ENCODE measurements at places on chromosomes 4 and X.

DNA sequence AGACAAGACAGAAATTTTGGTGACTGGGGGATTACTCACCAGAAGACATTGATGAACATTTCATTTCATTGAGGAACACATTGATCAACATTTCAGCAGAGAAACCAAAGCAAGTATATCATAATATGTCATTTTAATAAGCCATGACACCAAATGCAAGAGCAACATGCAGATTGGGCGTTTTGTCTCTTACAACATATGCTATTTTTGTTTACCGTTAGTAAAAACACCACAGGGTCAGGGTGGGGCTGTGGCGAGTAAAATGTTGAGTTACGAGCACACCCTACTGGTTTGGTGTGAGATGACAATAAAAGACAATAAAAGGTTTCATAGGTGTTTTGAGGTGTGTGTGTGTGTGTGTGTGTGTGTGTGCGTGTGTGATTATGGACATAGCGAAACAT, 294.5 kb downstream of the PDGFC start:
- no peaks in the 10 kb centered on the region for H3K4me1 ChIP-seq
- H3K4me3 ChIP-seq = no peak overlapping the region
- no peaks in the 10 kb centered on the region for H3K36me3 ChIP-seq
- no peaks in the 10 kb centered on the region for H3K27me3 ChIP-seq
- no peak overlapping the region for H3K27ac ChIP-seq

DNA sequence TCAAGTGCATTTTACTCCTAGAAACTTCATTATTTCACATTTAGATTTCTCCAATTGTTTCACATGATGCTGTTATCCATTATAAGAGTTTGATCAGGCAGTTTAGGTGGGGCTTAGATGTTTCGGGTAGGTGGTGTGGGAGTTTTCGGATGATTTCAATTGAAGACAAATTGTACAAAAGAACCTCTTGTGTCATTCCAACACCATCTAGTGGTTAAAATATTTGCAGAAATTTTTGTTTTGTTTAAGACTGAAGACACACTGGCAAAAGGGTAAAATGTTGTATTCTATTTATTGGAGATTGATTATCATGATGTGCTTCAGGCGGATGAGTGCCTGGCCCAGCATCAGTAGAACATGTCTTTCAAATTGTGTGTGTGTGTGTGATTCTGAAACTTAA, 212.7 kb downstream of the SH3BGRL start:
- no peaks in the 10 kb centered on the region for H3K36me3 ChIP-seq
- H3K27ac ChIP-seq = no peak overlapping the region
- H3K27me3 ChIP-seq = no peaks in the 10 kb centered on the region
- H3K4me3 ChIP-seq = no peak overlapping the region
- no peaks in the 10 kb centered on the region for H3K4me1 ChIP-seq
- DNase-seq = no peak

GRCh38 chrX:148784856-148785255, 284.4 kb downstream of the AFF2 start:
- no peaks in the 10 kb centered on the region for H3K36me3 ChIP-seq
- H3K4me3 ChIP-seq = no peak overlapping the region
- no peak overlapping the region for H3K27ac ChIP-seq
- H3K27me3 ChIP-seq = no peaks in the 10 kb centered on the region
- no peak for DNase-seq
- no peaks in the 10 kb centered on the region for H3K4me1 ChIP-seq

DNA sequence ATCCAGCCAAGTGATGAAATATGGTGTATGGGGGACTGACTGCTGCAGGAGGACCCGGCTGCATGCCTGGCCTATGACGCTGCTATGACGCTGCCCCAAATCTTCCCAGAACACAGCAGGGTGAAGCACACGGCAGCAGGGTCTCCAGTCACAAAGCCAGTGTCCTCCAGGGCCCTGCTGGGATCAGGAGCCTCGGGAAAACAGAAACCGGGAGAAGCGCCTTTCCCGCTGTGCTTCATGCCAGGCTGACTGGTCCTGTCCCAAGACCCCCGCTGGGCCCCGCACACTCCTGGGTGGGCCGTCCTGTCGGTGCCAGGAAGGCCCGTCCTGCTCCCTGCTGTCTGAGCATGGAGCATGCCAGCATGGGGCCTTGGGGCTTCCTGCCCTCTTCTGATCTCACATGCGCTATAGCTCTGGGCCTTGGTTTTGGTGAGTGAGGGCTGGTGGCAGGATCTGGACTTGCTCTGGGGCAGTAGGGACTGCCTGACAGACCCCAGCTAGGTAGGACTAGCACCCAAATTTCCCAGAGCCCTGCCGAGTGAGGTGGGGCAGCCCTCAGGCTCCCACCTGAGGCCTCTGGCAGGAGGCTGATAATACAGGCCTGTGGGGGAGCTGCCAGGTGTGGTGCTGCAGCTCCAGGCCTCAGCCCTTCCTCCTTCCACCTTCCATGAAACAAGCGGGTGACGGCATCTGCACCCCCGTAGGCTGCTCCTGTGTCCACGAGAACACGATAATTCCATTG, 64.0 kb downstream of the ACOX3 start:
- no peaks in the 10 kb centered on the region for H3K4me1 ChIP-seq
- H3K36me3 ChIP-seq = no peaks in the 10 kb centered on the region
- no peak for DNase-seq
- no peak overlapping the region for H3K27ac ChIP-seq
- H3K27me3 ChIP-seq = no peaks in the 10 kb centered on the region

GRCh38 chr4:137677863-137678262, 145.6 kb upstream of the PCDH18 start:
- no peak for DNase-seq
- H3K36me3 ChIP-seq = no peaks in the 10 kb centered on the region
- no peak overlapping the region for H3K4me3 ChIP-seq
- no peak overlapping the region for H3K27ac ChIP-seq
- no peaks in the 10 kb centered on the region for H3K4me1 ChIP-seq

DNA sequence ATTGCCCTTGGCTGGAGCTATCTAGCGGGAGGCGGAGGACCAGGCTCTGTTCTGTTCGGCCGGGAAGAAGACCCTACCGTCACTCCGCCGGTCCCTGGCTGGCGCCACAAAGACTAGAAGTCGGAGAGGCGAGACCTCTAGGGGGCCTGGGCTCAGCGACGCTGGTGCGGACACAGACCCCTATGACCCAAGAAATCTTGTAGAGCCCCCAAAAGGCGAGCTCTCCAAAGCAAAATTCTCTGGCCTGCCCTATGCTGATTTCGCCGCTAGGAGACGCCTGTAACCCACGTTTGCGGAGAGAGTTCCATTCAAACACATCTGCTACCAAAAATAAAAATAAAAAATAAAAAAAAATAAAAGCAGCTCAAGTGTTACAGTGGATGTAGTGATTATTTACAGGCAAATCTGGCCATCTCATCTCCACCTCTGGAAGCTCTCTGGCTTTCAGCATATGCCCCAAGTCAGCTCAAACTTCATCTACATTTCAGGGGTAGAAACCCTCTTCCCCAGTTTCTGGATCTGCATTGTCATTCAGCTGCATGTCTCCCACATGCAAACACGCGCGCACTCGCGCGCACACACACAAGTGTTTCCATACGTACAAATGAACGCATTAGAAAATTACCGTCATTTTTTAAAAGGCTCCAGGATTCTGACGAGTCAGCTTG, 2.4 kb upstream of the PCDH10 start:
- H3K36me3 ChIP-seq = peaks cover 3% of the 10 kb centered on the region
- peaks cover 60% of the 10 kb centered on the region for H3K27me3 ChIP-seq
- H3K4me1 ChIP-seq = peaks cover 15% of the 10 kb centered on the region
- DNase-seq = peak; percentile 48

GRCh38 chr4:111879539-111879938, 265.7 kb upstream of the FAM241A start:
- no peak overlapping the region for H3K27ac ChIP-seq
- H3K36me3 ChIP-seq = no peaks in the 10 kb centered on the region

DNA sequence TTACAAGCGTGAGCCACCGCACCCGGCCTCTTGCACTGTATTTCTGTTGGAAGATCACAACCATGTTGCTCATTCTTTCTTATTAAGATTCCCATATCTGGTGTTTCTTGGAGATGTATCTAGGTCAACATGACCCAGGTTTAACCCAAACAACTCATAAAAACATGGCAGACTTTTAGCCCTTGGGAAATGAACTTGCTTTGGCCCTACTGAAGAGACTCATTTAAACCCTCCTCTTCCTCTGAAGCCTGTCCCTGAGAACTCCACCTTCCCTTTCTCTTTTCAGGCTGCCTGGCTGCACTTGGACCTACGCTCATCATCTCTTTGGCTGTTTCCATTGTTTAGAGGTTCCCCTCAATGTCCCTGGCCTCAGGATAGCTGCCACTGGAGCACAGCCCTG, 22.8 kb upstream of the OPN1LW start:
- H3K36me3 ChIP-seq = no peaks in the 10 kb centered on the region
- H3K4me3 ChIP-seq = no peak overlapping the region
- no peak for DNase-seq
- no peak overlapping the region for H3K27ac ChIP-seq

- H3K36me3 ChIP-seq = peaks cover 6% of the 10 kb centered on the region
- no peak overlapping the region for H3K4me3 ChIP-seq
- no peak overlapping the region for H3K27ac ChIP-seq
- H3K27me3 ChIP-seq = no peaks in the 10 kb centered on the region
- peaks cover 8% of the 10 kb centered on the region for H3K4me1 ChIP-seq
Measured at GRCh38 chrX:118423558-118423957, 72.1 kb upstream of the DOCK11 start.

- no peaks in the 10 kb centered on the region for H3K27me3 ChIP-seq
- no peaks in the 10 kb centered on the region for H3K36me3 ChIP-seq
- no peak for DNase-seq
- H3K4me1 ChIP-seq = no peaks in the 10 kb centered on the region
Measured at GRCh38 chr4:158121161-158121579, 51.7 kb downstream of the GASK1B start.

- peaks cover 27% of the 10 kb centered on the region for H3K4me1 ChIP-seq
- no peaks in the 10 kb centered on the region for H3K36me3 ChIP-seq
- DNase-seq = no peak
- H3K27ac ChIP-seq = peak overlapping the region; percentile 83
Measured at GRCh38 chrX:120485315-120485637, 16.2 kb upstream of the LAMP2 start.

DNA sequence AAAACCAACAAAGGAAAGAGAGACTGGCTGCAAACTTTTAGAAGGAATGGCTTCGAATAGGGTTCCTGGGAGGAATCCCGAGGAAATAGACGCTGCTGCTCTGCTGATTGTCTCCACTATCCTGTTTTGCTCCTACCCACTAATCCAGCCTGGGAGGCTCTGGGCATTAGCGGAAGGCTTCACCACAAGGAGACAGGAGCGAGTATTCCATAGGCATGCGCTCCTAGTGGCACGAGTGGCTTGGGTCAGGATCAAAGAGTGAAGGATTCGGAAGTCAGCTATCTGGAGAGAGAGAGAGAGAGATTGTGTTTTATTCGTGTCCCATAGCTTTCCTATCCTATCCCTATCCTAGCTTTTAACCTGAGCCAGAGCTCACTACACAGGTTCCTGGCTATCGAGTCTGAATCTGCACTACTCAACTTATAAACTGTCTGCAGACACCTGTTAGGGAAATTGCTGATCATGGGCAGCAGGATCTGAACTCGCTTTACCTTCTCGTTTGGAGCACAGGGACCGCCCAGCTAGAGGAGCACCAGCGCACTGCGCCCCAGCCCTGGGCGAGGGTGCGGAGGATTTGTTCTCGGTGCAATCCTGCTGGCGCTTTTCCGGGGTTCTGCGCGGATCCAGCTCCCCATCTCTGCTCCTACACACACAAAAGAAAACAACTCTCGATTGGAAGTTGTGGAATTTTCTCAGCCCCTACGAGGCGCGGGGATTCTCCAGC, 740 bp upstream of the NPY2R start:
- no peaks in the 10 kb centered on the region for H3K4me1 ChIP-seq
- peaks cover 50% of the 10 kb centered on the region for H3K27me3 ChIP-seq
- no peak overlapping the region for H3K4me3 ChIP-seq
- H3K36me3 ChIP-seq = no peaks in the 10 kb centered on the region
- no peak for DNase-seq

DNA sequence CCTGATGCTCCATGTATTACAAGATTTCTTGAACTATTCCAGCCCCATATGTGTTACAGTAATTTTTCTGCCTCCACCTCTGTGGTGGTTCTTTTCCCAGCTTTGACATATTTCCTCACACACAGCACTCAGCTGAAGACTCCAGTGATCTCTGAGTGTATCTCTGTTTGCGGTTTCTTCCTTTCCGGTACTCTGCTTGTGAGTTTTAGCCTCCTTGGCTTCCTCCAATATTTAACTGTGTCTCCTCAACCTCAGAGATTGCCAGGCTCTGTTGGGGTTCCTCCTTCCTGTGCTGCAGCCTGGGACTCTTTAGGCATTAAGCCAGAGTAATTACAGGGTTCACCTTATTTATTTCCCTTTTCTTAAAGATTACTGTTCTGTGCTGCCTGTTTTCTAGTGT, 73.2 kb downstream of the NFKB1 start:
- peak overlapping the region; percentile 2 for H3K27ac ChIP-seq
- no peaks in the 10 kb centered on the region for H3K27me3 ChIP-seq
- H3K36me3 ChIP-seq = peaks cover 50% of the 10 kb centered on the region
- no peak overlapping the region for H3K4me3 ChIP-seq
- H3K4me1 ChIP-seq = peaks cover 68% of the 10 kb centered on the region
- no peak for DNase-seq

- H3K27me3 ChIP-seq = peaks cover 14% of the 10 kb centered on the region
- DNase-seq = peak; percentile 24
- H3K4me1 ChIP-seq = no peaks in the 10 kb centered on the region
Measured at GRCh38 chrX:151505796-151506195, 57.7 kb upstream of the PASD1 start.

DNA sequence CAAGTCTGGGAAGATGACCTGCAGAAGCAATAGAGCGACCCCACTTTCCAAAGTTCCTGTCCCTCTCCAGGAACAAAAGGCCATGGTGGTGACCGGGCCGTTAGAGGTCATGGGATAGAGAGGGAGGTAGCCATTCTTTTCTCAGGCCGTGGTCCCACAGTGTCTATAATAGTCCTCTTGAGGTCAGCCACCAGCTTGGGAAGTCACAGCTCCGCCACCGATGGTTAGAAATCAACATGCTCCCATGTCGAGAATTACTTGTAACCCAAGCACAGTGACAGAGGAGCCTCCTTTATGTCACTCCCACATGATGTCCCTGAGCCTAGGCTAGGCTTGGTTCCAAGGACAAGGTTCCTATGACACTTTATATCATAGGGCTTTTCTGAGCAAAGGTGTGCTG, 48.3 kb upstream of the CBR4 start:
- no peaks in the 10 kb centered on the region for H3K4me1 ChIP-seq
- no peaks in the 10 kb centered on the region for H3K36me3 ChIP-seq
- no peak for DNase-seq
- H3K4me3 ChIP-seq = no peak overlapping the region

- H3K36me3 ChIP-seq = no peaks in the 10 kb centered on the region
- H3K27ac ChIP-seq = no peak overlapping the region
- peaks cover 3% of the 10 kb centered on the region for H3K27me3 ChIP-seq
- DNase-seq = no peak
- no peak overlapping the region for H3K4me3 ChIP-seq
Measured at GRCh38 chr4:86393749-86394148, 33.9 kb upstream of the MAPK10 start.

DNA sequence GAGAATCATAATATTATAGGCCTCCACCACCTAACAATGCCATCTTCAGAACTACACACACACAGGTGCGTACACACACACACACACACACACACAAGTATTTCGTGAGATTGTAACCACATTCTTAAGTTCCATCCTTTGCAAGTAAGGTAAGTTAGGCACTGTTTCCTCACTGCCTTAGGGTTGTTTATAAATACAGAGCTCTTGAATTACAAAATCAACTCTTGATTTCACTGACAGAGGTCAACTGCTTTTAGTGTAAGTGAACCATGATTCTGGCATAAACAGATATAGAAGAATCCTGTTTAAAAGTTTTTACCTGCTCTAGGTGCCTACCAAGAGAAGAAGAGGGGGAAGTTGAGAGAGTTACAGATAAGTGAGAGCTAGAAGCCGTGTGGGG, 166.1 kb downstream of the DMD start:
- DNase-seq = no peak
- H3K36me3 ChIP-seq = no peaks in the 10 kb centered on the region
- H3K27ac ChIP-seq = no peak overlapping the region
- H3K4me1 ChIP-seq = no peaks in the 10 kb centered on the region
- H3K4me3 ChIP-seq = no peak overlapping the region

Data from activated naive CD4-positive, alpha-beta T cell treated with anti-CD3 and anti-CD28 coated beads for 36 hours (primary cell).